ENCODE measurements at places on chromosomes 13 and 19.

DNA sequence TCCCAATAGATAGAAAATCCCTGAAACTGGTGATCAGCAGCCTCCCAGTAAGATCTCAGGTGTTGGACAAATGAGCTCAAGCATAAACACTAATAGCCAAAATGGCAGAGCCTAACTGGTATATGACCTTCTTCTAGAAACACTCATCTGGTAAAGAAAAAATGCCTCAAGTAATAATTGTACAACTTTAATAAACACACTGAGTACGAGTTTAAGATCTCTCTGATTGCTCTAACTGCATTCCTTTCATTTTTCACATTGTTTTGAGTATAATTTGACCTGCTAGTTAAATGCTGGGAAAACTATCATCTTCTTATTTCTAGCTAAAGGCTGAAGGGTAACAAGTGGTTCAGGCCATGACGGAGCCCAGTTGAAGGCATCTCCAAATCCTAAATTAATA is 2009.5 kb upstream of the PCDH20 start:
- DNase-seq, result no peak

GRCh38 chr19:30665449-30665848 is 293.3 kb downstream of the ZNF536 start:
- DNase-seq, result no peak

GRCh38 chr19:4576016-4576933 is 16.8 kb upstream of the SEMA6B start:
- DNase-seq, result peak; percentile 79

GRCh38 chr13:26221721-26222519 is at the start of gene RNF6:
Gene RNF6 (minus strand): TSS chr13:26222314. CDS start chr13:26219649, 2,665 bp downstream.
- peak; percentile 83 for DNase-seq

DNA sequence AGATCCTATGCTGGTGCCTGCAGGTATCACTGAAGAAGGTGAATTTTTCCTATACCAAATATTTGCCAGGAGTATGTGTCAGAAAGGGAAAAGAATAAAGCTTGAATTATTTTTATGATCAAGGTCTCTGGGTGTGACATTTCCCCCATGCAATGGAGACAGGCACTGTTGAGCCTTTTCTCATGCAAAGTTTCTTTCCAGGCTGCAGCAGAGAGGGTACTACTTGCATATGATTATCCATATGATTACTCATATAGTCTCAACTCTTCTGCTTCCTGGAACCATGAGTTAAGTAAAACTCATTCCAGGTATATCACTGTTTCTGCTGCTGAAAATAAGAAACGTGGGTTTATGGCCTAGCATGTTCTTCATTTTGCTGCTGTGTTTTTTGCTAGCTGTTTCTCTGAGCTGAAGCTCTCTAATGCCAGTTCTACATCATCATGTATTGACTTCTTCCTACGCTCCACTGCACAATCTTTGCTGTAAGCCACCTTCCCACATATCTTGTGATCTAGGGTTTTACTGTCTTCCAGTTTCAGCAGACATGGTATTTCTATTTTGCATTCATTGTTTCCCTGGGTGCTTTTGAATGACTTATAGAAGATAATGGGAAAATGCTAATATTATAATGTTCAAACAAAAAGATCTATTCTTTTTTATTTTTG is 278.7 kb upstream of the GPC6 start:
- DNase-seq, result no peak

GRCh38 chr19:18999016-18999758 is 34.1 kb downstream of the SUGP2 start:
- DNase-seq, result no peak

DNA sequence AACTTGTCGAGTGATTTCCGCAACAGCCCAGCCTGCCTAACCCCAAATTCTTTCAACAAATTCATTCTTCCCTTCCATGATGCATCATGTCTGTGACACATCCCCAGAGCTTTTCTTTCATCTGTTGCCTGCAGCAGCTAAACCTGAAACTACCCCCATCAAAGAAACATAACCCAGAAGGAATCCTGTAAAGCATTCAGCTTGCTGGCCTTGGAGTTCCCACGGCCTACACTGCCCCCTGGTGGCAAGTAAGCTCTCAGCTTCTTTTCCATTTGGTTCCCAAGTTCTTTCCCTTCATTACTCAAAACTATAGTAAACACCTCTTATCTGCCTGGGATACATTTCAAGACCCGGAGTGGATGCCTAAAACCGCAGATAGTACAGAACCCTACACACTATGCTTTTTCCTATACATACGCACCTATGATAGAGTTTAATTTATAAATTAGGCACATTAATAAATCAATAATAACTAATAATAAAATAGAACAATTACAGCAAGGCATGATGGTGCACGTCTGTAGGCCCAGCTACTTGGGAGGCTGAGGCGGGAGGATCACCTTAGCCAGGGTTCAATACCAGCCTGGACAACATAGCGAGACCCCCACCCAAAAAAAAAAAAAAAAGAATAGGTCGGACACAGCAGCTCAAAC is 7.4 kb downstream of the ETHE1 start:
- DNase-seq, result peak; percentile 74

DNA sequence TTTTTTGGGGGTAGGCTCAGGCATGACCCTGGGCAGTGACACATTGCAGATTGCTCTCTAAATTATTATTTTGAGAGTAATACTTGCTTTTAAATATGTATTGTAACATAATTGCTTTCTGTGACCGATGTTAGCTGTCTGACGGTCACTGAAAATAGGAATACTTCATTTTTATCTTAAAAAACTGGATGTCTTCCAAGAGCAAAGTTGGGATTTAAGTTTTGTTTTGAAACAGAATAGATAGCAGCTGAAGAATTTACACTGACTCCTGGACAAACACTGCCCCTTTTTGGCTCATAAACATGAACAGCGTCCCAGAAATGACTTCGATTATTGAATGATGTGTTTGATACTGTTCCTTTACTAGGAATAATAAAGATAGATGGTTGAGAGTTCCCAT is 535.9 kb downstream of the GPC5 start:
- DNase-seq, result no peak

GRCh38 chr13:99264051-99264450 is 5.9 kb upstream of the GPR18 start:
- DNase-seq, result no peak

DNA sequence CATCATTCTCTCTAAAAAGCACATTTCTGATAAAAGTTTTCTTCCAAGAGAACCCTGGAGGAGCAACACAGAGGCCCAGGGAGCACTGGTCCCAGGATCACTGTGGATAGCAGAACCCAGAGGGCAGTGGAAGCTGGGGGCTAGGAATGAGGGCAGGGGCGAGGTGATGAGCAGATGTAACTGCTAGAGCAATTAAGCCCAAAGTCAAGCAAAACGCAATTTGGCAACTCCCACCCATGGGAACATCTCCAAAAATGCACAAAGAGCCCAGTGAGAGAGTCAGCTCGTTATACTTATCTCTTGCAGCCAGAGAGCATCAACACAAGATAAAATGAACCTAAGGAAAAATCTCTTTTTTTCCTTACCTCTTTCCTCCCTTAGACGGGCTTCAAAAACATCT is 284.2 kb downstream of the TBC1D4 start:
- DNase-seq, result no peak

GRCh38 chr13:35283856-35284255 is 192.6 kb downstream of the MAB21L1 start:
- DNase-seq, result no peak
